ENCODE measurements at places on chromosomes 1 and 21. TPM values are rescaled to one million over a fixed set of nuclear protein-coding genes. Genes with fewer than 3 reads are reported as not detected.
A peak's percentile ranks its signal among the peaks of the same experiment; 100 is the strongest.

DNA sequence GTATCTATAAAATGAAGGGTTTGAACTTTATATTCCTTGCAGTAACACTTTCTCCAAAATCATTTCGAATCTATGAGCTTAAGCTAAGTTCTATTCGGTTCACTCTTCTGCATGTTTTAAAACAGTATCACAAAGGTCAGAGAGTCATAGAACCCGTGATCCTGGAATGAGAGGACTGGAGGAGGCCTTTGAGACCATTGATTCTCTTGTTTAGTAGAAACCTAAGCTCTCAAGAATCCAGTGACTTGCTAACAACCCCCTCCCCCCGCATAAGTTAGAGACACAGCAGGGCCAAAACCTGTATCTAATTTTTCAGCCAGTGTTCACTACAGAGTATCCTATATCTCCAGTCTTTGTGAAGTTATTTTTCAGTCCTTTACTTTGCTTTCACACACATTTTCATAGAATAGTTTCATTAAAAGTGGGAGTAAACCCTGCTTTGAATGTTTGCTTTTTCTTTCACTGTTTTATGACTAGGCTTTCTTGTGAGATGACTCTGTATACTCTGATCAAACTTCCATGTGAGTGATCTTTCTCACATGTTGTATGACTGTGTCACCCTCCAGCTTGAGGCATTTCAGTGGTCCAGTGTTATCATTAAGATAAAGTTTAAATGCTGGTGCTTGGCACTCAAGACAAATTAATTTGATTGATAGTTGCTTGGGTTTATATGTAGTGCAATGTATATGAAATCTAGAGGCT, 275.4 kb upstream of the SGIP1 start:
- no peak for DNase-seq

GRCh38 chr21:36579898-36580297, 100.0 kb upstream of the CLDN14 start:
- DNase-seq: no peak

The PRDX1 gene
- 861 TPM for total RNA-seq

The PLEKHN1 gene
- 2.4 TPM for total RNA-seq

- no peak for DNase-seq
Observed at GRCh38 chr1:242219298-242219901, 220.5 kb upstream of the MAP1LC3C start.

GRCh38 chr1:209190591-209191261, 392.8 kb upstream of the CAMK1G start:
- peak; percentile 20 for DNase-seq

- no peak for DNase-seq
Observed at GRCh38 chr1:209130886-209131285, 452.6 kb upstream of the CAMK1G start.

DNA sequence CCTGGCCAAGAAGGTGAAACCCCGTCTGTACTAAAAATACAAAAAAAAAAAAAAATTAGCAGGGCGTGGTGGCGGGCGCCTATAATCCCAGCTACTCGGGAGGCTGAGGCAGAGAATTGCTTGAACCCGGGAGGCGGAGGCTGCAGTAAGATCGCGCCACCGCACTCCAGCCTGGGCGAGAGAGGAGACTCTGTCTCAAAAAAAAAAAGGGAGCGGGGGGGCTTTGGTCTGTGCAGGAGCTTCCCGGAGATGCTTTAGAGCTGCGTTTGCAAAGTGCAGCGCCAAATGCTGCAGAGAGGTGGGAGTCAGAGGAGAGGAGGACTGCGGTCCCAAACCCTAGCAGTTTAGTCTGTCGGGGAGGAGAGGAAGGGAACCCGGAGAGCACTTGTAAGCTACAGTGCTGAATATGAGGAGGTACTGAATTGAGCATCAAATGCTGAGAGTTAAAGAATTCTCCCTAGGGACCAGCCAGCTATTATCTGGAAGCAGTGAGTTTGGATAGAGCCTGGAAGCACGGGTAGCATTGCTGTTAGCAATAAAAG, 569 bp downstream of the FALEC start:
- DNase-seq: peak; percentile 15

DNA sequence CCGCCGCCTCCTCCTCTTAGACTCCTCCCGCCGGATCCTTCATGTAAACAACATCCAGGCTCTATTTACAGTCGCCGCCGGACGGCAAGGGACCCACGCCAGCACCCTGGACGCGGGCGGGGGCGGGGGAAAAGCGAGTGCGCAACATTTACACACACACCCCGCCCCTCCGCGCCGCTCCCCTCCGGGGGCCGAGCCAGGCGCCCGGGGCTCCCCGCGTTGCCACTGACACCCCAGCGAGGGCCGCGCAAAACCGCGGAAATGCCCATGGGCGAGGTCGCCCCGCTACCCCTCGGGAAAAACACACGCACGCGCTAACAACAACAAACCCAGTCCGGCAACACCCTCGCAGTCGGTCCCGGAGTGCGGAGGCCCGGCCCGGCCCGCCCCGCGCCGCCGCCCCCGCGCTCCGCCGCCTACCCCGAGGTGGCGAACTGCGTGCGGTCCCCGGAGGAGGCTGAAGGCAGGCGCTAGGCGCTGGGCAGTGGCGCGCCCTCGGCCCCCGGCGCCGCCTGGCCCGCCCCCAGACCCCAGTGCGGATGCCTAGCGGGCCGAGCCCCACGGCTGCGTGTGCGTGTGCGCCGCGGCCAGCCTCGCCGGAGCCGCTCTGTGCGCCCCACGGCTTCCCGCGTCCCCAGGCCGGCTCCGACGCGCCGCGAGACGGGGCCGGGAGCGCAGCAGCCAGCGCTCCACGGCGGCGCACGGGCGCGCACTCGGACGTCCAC, 81.1 kb upstream of the AK4 start:
- DNase-seq: peak; percentile 18

The IFI44 gene
- total RNA-seq: 144 TPM

DNA sequence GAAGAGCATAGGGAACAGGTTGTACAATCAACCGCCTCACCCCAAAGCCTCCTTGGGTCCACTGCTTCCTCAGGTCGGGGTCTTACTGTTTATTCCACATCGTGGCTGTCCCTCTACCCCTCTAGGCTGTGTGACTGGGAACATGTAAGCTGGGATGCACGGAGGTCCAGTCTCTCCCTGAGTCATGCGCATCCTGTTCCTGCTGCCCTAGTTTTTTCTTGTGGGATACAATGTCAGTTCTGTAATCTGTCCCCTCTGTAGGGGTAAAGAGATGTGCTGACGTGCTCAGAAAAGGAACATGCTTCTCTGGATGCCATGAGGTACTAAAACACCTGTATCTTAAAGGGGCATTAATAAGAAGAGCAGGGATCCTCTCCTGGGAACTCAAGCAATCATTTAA, 66.2 kb downstream of the SLC45A1 start:
- DNase-seq: no peak

GRCh38 chr1:78527706-78528105, 36.9 kb downstream of the PTGFR start:
- no peak for DNase-seq

DNA sequence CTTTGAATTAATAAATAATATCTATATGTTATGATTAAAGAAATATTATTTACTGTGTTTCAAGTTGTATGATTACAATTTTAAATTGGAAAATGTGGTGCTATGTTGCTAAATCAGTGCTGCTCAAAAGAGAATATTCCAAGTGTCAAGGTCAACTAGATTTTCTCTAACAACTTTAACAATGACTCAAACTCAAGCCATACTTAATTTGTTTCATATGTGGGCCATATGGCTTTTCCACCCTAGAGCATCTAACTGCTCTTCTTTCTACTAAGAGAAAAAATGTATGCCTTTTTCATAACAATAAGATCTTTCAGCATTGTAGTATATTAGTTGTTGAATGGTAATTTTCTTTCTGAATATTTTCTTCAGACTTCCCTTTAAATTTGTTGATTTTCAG, 8.3 kb upstream of the SYT14 start:
- peak; percentile 26 for DNase-seq

DNA sequence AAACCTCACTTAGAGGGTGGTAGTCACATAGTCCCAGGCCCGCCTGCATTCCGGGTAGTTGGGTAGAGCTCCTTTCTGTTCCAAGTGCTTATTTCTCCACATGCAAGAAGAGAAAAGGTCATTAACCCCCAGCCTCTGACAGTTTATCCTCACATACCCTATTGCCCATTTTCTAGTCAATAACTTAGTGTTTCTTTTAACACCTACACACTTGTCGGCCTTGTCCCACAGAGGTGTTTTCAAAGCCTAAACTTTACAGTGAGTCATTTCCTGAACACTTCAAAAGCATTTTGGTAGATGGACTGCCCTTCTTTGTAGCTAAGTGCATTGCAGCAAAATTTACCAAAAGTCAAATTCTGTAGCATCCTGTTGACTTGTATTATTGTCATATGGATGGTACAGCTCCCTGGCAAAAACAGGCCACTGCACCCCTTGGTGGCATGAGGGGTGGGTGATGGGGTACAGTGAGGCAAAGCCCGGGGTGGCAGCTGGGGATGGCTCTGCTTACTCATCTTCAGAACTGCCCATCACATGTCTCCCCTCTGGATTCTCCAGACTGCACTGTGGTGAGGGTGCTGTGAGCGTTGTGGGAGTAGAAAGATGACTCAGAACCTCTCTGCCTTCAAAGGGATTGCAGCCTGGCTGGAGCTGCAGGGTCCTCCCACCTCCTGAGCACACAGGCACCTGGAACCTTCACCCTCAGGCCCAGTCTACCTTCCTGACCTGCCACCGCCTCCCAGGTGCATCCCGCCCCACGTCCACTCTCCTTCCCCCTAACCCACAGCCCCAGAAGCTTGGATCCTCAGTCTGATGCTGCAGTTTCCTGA, 45.8 kb upstream of the DMRTB1 start:
- DNase-seq: peak; percentile 93

- DNase-seq: no peak
Observed at GRCh38 chr1:118861216-118861615, 126.9 kb downstream of the TBX15 start.

- no peak for DNase-seq
Observed at GRCh38 chr1:76492752-76493430, 374.4 kb upstream of the ST6GALNAC5 start.

The PRKCZ gene
- total RNA-seq: 28.6 TPM

GRCh38 chr1:218436997-218437396, 91.9 kb downstream of the TGFB2 start:
- no peak for DNase-seq

The RCSD1 gene
- 0.98 TPM for total RNA-seq

The ETS2 gene
- total RNA-seq: 37.0 TPM

GRCh38 chr1:245229051-245229450, 74.3 kb downstream of the KIF26B start:
- no peak for DNase-seq

The PALMD gene
- total RNA-seq: 0.41 TPM

The TRIM17 gene
- total RNA-seq: 1.5 TPM

GRCh38 chr1:92749024-92749634, 35.8 kb downstream of the EVI5 start:
- DNase-seq: peak; percentile 37

DNA sequence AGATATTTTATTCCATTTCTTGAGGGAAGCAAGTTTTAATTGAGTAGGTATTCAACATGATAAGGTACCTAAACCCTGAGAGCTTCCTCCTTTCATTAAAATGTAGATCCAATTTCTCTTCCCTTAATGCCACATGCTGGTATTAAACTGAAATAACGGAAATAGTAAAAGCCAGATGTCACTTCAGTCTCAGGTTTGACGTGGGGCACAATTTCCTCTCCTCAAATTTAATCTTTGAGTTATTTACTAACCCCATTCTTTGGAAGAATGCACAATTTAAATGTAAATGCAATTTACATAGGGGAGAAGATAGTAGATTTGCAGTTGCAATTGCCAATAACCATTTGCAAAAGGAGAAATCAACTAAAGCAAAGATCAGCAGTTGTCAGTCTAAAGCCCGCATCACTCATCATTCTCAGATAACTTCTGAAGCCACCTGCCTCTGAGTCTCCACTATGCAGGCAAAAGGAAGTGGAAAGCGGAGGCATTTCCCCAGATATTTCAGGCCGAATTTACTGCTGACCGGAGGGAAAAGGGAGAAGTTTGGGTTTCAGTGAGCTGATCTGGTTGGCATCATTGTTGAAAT, 2.1 kb upstream of the LEMD1 start:
- no peak for DNase-seq

DNA sequence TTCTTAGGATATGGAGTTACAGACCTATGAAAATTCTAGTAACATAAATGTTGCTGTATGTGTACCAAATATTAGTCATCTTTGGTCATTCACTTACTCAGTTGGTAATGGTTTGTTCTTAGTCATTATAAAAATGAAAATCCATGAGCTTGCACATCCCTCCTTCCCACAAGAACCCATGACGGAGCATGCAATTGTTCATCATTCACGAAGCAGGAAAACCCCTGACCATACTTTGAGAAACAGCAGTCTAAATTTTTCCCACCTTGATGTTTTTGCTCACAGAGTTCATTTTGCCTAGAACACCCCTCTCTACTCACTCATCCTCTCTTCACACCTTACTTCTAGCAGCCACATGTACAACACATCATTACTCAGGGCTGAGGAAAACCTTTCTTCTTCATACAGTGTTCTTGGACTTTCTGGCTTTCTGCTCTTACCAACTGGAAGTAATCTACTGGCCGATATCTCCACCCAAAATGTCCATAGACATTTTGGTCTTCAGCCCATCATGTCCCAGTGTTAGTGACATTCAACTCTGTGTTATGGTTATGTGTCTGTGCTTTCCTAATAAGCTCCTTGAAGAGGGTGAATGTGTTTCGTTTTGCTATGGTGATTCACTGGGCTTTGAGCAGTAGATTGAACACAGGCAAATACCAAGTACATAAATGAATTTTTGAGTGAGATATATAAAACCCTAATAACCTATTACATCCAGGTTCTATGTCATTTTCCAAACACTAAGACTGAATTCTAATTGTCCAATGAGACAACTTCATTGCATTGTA, 189.9 kb downstream of the ZC3H11B start:
- DNase-seq: peak; percentile 74

DNA sequence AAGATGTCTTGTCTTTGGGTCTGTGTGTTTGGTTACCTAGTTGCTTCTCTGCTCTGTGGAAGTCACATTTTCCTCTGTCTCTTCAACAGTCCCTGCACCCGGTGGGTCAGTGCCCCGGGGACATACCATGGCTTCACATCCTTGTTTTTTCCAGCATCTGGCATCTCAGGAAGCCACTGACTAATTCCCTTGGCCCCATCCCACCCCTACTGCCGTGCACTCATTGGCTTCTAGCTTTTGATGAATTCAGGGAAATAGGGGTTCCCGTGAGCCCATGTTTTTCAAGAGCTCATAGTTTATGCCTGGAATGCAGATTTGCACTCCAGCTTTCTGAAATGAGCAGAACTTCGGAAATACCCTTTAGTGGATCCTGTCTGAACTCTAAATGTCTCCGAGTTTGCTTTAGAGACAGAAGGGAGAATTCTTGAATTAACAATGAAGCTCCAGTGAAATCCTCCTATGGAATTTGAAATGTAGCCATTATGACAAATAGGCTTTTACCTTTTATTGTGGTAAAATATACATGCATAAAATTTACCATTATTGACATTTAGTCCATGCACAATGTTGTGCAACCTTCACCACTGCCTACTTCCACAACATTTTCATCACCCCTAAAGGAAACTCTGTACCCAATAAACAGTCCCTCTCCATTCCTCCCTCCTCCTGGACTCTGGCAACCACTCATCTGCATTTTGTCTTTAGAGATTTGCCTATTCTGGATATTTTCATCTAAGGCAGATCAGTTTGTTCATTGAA, 67.5 kb downstream of the CLIC6 start:
- DNase-seq: peak; percentile 36

The AUNIP gene
- total RNA-seq: 2.1 TPM

- no peak for DNase-seq
Observed at GRCh38 chr1:68490046-68490651, 6.7 kb downstream of the DEPDC1 start.

- peak; percentile 96 for DNase-seq
Observed at GRCh38 chr1:55827350-55827749, 612.2 kb upstream of the USP24 start.

The PGLYRP3 gene
- total RNA-seq: not detected

The RNF11 gene
- 119 TPM for total RNA-seq

The CD101 gene
- total RNA-seq: 1.6 TPM
